ENCODE measurements at places on chromosomes 7 and 10. TPM values are rescaled to one million over a fixed set of nuclear protein-coding genes. Genes with fewer than 3 reads are reported as not detected.

Gene GPC2
- 3.9 TPM for total RNA-seq

GRCh38 chr7:106915873-106916272, 50.8 kb downstream of the PIK3CG start:
- peak; percentile 8 for DNase-seq

Gene FGFR2
- total RNA-seq = not detected

DNA sequence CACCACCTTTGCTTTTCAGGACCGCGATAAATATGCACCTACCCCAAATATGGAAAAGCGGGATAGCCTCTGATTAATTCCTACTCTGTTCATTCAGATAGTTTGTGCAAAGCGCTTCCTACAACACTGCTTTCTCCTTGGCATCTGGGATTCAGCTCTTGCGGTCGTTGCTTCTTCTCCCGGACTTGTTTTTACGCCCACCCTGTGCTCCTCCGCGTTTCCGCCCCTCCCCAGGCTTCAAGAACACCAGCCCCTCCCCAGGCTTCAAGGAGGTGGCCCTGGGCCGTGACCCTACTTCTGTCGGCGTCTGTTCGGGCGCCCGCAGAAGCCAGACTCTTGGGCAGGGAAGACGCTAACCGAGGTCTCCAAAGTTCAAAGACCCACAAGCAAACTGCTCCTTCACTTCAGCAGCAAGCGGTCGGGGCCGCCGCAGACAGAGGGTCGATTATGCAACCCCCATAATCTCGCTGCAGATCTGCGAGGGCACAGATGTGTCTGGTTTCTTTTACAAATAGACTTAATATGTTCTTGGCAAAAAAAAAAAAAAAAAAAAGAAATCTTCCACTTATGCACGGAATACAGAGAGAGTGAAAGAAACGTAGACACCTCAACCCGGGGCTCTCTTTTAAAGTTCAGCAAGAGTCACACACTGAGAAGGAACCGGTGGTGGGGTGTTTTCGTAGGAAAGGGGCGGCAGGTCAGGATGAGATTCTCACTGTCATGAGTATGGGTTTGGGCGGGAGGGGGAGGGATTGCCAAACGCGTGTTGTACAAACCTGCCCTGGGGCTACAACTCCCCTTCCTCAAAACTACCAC, 1.9 kb downstream of the DLX5 start:
- no peak for DNase-seq

DNA sequence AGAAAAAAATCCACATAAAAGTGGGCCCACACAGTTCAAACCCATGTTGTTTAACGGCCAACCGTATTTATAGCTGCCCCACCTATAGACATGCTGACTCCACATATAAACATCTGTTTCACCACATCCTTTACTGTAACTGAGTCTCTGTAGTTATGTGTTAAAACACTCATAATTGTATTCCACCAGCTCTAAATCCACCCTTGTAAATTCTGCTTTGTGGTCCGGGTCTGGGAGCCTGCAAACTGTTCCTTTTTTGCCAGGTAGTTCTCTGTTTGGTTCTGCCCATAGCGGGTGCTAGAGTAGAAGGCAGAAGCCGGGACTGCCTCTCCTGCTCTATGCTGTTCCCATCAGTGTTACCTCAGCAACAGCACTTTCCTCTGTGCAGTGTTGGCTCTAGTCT, 20.2 kb upstream of the FHIP2A start:
- DNase-seq = no peak

Gene LRRC18
- not detected for total RNA-seq

Gene MEOX2
- total RNA-seq = not detected

- DNase-seq = no peak
These were observed 831 bp upstream of the PFKP start for GRCh38 chr10:3066317-3067117.

DNA sequence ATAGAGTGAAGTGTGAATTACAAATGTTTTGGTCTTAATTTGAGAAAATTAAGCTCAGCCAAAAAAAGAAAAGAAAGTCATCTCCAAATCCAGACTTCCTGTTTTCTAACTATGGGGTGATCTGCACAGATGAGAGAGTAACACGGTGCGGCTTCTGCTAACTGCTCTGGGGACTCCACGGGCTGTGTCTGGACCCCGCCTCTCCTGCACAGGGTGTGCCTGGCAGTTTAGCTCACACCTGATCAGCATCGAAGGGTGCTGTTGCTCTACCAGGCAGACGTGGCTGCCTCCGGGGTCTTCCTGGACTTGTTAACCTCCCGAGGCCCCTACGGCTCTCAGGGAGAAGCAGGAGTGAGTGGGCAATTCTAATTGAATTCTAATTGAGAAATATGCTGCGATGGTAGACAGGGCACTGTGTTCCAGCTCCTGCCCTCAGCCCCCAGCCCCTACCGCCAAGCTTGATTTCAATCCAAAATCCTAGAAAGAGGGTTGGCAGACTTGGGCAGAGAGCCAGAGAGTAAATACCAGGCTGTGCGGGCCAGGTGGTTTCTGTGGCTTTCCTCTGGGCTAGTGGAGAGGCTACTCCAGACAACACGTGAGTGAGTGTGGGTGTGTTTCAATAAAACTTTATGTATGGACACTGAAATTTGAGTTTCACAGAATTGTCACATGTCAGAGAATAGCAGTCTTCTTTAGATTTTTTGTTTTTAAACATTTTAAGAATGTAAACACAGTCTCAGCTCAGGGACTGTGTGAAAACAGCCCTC, 13.4 kb downstream of the SHH start:
- no peak for DNase-seq

DNA sequence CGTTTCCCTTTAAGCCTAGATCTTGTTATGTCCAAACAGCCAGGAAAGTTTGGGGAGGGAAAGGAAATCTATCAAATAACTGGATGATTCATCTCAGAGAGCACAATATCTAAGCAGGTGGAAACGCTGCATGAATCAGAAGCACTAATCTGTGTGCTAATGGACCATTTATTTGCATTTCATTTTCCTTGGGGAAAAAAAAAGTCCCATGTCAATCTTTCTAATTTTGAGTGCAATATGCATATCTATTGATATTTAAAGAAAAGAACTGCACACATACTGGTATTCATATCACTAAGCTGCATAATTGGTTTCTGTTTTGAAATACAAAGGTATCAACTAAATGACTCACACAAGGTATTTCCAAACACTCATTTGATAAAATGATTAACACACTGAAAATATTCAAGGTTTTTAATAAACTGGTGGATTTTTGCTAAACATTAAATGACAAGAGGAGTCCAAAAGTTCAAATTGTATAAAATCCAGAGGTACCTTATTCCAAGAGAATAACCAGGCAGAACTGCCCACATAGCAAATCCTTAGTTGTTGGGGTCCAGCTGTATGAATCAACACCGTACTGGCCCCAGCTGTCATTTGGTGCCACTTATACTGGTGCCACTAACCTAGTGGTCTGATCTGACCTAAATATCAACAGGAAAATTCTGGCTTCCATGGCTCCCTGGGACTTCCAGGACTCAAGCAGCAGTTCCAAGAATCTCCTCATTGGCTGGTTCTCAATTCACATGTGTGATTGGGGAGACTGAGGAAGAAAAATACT, 122.2 kb upstream of the SP4 start:
- no peak for DNase-seq

DNA sequence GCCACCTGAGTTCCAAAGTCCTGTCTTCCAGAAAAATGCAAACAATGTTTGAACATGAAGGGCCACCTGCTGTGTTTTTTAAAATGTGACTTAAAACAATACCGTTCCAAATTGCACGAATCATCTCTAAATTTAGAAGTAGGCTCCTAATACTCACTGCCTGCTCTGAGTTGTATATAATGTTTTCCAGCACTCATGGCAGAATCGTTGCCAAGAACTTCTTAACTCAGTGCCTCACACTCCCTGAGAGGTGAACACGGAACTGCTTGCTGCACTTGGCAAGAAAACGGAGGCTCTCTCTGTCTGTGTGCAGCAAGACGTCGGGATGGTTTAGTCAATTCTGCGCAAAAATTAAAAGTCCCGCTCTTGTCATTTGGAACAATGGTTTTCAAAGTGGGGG, 757.3 kb upstream of the AUTS2 start:
- DNase-seq = no peak

Gene C10orf53
- not detected for total RNA-seq

GRCh38 chr7:157445246-157445955, 108.6 kb downstream of the DNAJB6 start:
- no peak for DNase-seq

DNA sequence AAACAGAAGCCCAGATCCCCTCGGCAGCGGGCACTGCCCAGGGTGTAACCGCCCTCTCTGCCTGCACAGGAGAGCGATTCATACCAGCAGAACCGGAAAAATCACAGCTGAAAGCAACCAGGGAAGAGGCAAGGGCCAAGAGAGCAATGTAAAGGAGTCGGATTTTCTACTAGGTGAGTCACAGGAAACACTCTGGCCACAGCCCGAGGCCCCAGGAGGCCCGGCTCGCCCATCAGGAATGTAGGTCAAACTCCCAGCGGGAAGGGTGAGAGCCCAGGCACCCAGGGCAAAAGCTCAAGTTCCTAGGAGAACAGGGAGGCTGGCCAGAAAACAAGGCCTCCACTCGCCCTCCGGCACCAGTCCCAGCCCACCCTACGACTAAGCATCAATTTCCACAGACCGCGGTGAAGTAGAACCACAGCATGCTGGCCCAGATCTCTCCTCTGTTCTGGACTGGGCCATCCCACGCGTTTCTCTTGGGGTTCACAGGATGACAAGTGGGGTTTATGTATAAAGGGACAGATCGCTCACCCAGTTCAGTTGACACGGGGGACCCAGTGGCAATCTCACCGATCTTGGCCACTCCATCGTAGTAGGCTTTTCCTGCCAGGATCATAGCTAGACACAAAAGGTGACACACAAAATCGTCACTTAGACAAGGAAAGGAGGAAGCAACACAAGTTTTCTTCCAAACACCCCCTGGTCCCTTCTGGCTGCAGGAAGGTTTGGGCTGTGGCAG, 46.2 kb downstream of the BAIAP2L1 start:
- DNase-seq = no peak

Gene ADRB1
- total RNA-seq = 0.14 TPM

DNA sequence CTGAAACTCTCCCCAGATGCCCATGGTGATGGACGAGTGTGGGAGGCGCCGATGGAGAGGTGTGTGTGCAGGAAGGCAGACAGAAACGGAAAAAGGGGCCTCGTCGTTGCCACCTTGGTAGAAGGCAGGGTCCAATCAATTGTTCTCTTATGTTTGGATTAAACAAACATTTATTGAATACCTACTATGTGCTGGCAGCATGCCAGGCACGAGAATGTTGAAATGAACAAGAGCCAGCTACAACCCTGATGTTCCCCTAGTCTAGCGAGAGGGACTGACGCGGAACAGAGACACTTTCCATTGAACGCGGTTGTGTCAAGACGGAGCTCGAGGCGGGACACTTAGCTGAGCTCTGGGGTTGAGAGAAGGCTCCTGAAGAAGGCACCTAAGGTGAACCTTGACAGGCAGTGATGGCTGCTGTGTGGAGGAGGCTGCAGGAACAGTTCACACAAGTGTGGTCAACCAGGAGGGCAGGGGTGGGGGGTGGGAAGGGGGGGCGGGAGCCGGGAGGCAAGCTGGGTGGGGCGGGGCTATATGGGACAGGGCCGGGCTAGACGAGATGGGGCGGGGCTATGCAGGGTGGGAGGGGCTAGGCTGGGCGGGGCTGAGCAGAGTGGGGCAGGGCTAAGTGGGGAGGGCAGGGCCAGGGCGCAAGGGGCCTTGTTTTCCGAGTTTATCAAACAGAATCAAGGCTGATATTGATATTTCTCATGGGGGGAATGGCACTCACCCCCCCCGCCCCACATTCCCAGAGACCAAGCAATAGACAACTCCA, 181.0 kb downstream of the GATA3 start:
- DNase-seq = no peak

DNA sequence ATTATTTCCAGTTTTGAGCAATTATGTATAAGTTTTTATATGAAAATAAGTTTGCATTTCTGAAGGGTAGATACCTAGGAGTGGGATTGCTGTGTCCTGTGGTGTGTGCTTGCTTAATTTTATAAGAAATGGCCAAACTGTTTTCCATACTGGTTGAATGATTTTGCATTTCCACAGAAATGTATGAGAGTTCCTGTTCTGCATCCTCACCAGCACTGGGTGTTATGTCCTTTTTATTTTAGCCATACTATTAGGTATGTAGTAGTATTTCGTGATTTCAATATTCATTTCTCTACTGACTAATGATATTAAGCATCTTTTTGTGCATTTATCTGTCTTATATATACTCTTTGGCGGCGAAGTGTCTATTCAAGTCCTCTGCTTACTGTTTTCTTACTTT, 22.3 kb downstream of the CAPZA2 start:
- DNase-seq = no peak

Gene AOC1
- total RNA-seq = not detected

GRCh38 chr7:92131764-92132330, 2.4 kb downstream of the CYP51A1 start:
- DNase-seq = no peak

Gene PRF1
- 44.7 TPM for total RNA-seq

GRCh38 chr7:142485617-142486226, 227.9 kb upstream of the PRSS58 start:
- DNase-seq = peak; percentile 18

Gene SPAM1
- not detected for total RNA-seq

DNA sequence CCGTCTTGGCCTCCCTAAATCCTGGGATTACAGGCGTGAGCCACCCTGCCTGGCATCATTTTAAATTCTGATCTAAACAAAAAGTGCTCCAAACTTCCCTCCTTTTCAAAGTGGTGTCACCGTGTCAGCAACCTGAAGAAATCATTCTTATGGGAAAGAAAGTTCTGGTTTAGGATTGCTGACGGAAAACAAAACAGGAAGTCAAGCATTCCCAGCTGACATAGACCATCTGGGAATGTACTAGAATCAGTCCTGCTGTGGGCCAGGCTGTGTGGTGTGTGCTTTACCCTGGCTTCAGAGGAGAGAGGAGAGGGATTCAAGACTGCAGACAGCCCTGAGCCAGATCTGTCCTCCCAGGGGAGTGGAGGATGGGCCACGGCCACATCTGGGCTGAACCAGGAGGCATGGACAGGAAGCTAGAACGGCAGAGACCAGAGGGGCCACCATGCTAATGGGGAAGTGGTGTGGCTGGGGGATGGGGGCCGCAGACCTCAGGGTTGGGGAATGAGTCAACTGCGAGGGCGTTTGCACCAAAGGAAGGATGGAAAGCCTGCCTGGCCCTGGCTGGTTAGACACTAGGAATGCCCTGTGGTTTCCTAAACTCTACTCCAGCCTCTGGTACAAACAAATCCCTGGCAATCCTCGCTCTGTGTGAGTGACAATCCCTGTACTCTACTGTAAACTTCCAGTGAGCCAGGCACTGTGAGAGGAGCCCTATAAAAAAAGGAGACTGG, 16.7 kb upstream of the CLIP2 start:
- peak; percentile 46 for DNase-seq

- no peak for DNase-seq
These were observed 22.5 kb downstream of the ZSCAN25 start for GRCh38 chr7:99639267-99639666.

DNA sequence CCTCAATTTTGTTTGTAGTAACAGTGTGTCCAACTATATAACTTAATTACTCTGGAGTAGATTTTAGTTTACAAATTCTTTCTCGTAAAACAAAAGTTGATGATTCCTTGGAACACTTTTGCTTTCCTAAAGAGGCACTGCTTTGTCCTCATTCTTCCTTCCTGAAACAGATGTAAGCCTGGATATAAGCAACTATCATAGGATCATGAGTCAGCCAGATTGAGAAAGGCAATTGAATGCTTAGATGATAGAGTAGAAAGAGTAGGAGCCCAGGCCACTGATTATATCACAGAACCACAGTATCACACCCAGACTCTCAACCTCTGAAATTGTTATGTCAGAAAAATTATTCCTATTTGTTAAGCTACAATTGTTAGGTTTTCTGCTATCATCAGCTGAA, 69.9 kb downstream of the TMEM106B start:
- DNase-seq = no peak
